HS-5 (cell line): ENCODE measurements at places on chromosomes 7 and 10.

DNA sequence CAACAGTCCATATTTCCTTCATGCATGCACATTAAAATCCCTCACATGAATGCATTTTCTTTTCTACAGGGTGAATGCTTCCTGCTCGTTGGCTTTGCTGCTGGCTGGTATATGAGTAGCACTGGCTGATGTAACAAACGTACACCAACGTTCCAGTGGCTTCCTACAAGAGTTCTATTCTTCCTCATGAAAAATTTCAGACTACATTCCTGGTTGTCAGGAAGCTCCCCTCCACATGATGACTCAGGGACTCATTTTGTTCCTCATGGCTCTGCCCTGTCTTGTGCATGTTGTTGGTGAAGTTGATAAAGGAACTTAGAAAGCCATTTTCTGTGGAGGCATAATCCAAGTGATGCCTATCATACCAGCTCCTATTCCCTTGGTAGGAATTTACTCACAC is 470.7 kb upstream of the KLF6 start:
- no peak for DNase-seq

DNA sequence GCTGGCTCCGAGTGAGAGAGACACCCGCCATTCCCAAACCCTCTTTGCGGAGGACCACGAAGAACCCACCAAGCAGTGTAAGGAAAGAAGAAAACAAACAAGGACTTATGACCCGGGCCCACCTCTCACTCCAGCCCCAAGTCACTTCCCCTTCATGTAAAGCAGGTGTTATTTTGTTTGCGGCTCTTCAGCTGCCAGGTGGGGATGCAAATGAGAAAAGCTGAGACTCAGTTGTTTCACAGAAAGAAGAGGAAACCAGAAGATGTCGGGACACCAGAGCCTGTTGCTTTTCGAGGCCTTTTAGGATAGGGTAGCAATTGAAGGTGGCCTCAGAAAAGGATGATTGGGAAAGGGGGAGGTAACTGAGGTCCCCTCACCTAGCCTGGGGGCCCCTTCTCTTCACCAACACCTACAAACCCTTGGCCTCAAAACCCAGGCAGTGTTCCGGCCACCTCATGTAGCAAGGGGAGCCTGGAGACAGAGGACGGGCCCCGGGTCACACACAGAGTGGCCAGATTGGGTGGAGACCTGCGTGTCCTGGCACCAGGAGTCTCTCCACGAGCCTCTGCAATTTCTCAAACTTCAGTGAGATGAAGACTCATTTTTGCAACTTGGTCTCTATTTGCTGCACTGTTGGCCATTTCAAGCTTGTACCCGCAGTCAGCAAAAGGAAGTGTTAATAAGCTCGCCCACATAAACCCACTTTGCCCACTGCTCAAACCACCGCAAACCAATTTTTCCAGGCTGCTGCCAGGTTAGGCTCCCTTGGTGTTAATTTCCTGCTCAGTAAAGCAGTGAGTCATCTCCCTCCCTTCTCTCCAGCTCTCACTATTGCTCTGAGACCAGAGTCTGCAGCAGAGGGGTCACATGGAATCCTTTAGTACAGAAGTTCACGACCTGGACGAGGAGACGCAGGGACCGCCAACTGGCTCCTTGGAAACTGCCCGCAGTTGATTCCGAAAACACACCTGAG is 45.5 kb downstream of the AOC1 start:
- no peak for DNase-seq

GRCh38 chr7:93736668-93737369 is 153.7 kb downstream of the TFPI2 start:
- DNase-seq = no peak

DNA sequence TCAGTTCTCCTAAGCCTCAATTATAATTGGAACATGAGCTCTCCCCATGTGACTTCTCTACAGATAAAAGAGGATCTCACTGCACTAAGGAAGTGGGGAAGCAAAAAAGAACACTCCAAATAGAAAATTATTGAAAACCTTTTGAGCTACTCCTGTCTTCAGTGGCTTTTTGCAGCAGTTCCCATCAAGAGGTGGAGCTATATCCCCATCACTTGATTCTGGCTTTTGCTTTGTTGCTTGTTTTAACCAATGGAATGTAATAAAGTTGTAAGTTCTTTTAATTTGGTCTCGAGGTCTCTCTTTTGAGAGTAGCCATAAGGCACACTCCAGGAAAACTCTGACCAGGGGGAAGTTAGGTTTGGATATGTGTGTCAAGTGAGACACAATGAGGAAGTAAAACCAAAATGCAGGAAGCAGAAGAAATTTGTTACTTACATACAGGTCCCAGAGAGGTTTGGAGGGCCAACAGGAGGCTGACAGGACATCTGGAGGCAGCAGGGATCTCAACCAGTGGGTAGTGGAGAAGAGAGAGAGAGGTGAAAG is 569.4 kb downstream of the HTR7 start:
- DNase-seq = no peak

- DNase-seq = no peak
These were observed 58.9 kb upstream of the WAPL start for GRCh38 chr10:86580521-86580891.

- no peak for DNase-seq
These were observed 144.2 kb downstream of the SPAG6 start for GRCh38 chr10:22489467-22489866.

GRCh38 chr7:151857412-151857811 is 19.5 kb downstream of the PRKAG2 start:
- DNase-seq = no peak

GRCh38 chr7:100120733-100121036 is 1.3 kb downstream of the CNPY4 start:
- DNase-seq = no peak

- DNase-seq = no peak
These were observed 50.6 kb downstream of the CFTR start for GRCh38 chr7:117530390-117530789.

GRCh38 chr7:26365077-26365900 is 73.6 kb downstream of the SNX10 start:
- DNase-seq = peak; percentile 47

DNA sequence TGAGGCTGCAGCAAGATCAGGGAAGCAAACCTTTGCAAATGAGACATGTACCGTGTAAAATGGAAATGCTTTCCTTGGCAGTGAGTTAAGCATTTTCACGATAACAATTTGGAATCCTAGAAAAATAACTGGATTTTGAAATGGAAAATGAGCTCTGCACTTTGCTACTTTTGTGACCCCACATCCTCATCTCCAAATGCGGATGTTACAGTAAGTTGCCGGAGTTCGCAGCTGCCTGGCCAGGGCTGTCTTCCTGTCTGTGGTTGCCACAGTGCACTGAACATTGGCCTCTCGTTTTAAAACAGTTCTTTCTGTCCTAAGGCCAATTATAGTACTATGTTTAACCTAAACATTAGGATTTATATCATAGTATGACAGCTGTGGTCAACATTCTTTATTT is 136.2 kb upstream of the FZD8 start:
- DNase-seq = no peak

DNA sequence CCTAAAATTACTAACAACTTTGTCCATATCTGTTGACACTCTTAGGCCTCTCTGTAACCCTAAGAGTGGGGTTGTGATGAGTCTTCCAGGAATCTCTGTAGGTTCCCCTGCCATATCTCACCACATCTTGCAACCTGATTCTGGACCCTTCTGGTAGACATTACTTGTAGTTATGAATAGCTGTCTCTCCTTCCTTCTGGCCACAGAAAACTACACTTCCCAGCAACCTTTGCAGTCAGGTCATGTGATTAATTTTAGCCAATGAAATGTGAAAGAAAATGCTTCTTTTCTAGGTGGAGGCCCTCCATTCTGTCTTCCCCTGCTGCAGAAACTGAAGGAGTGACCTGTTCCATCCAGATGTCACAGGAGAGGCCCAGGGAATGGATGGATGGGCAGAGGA is 147.6 kb upstream of the AOAH start:
- DNase-seq = no peak

DNA sequence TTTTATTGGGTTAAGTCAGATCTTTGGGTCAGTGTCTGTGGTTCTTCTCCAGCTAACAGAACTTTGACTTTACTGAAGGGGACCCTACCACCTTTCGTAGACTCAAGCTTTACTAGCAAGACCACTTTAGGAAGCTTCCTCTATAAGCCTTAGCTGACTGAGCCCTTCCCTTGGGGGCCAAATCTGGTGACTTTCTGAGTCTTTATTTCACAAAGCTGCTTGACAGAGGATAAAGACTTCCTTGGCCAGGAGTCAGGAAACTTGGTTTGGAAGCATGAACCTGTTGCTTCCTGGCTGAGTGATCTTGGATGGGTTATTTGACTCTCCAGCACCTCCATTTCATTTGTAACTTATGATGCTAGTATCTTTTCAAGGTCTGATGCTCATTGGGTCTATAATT is 466.7 kb downstream of the TYW1 start:
- DNase-seq = no peak

DNA sequence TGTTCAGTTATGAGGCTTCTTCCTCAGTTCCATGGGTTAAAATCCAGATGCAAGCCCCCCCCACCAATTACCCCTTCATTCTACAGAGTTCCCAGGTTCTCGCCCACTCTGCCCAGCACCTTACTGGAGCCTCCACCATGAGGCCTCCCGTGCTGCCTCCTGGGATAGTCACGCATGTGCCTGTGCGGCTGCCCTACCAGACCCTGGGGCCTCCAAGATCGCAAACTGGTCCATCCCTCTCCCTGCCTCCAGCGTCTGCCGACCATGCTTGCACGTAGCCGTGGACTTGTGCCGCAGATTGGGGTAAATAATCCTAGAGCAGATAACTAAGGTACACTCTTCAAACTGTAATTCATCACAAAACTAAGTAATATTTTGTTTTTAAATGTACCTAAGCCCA is 611.2 kb downstream of the PTPRN2 start:
- no peak for DNase-seq

- DNase-seq = peak; percentile 97
These were observed 35.9 kb downstream of the ACSM6 start for GRCh38 chr10:95229724-95230627.

DNA sequence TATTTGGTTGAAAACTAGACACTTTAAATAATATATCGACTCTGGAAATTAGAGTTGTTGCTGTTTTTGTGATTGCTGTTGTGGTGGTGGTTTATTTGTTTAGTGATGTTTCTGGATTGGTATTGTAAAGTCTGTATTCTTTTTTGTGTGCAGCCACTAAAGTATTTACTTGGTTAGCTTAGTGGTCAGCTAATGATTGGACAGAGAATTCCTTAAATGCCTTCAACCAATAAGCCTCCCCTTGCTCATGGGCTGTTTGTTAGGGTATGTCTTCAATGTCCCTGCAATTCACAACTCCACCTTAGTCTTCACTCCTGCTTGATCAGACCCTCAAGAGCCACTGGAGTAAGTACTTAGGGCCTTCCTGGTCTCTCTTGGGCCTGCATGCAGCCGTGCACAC is 71.0 kb downstream of the PAXIP1 start:
- DNase-seq = no peak

- DNase-seq = no peak
These were observed 723.3 kb upstream of the CELF2 start for GRCh38 chr10:10294184-10294880.

GRCh38 chr7:115332691-115333090 is 410.8 kb downstream of the MDFIC start:
- no peak for DNase-seq

GRCh38 chr10:63700631-63701156 is 179.5 kb downstream of the REEP3 start:
- DNase-seq = no peak

GRCh38 chr10:60312818-60313588 is 76.7 kb downstream of the ANK3 start:
- DNase-seq = peak; percentile 71

GRCh38 chr10:79941585-79942210 is 7.2 kb downstream of the SFTPD start:
- no peak for DNase-seq

DNA sequence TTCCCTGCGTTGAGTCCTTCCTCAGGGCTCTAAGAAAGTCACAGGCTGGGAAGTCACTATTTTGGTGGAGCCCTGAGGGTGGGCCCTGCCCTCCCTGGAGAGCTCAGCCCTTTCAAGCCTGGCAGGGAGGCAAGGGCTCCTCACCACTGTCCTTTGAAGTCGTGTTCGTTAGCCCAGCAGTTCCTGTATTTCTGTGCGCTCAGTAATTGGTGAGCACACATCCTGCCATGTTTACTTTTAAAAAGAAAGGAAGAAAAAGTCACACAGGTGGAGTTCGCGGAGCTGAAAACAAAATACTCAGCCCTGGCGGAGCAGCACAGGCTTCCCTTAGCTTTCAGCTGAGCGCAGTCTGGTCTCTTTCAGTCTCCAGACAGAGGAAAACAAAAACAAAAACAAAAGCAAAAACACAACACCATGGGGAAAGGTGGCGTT is 37.1 kb downstream of the PRKCQ start:
- no peak for DNase-seq

DNA sequence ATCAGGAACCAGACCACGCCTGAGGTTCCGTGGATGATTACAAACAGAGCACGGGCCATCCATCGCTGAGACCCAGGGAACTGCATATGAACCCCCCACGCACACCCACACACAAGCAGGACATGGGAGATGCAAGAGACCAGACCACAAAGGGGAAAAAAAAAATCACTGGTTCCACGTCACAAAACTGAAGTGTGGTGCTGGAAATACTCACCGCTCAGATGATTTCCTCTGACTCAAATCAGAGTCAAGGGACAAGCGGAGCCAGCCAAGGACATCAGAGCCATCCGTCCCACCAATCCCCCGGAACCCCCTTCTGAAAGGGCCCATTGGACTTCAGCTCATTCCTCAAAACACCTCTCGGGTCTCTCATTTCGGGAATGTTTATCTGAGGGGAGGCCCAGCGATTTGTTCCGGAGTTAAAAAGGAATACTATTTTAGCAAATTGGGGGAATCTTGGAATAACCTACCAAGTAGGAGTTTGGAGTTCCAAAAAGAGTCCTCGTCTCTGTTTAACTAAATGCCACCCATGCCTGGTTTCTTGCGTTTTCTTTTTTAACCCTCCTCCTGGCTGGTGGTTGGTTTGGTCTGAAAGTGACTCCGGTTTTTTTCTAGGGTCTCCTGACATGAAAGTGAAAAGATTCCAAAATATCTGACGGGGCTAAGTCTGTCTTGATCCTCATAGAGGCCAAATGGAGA is 15.0 kb downstream of the SNX8 start:
- no peak for DNase-seq

GRCh38 chr10:98295907-98296306 is 27.9 kb upstream of the LOXL4 start:
- DNase-seq = no peak

GRCh38 chr10:22252801-22253579 is 35.2 kb upstream of the EBLN1 start:
- no peak for DNase-seq

- DNase-seq = no peak
These were observed 2.8 kb downstream of the SMO start for GRCh38 chr7:129191272-129191671.

GRCh38 chr10:52956861-52957260 is 184.3 kb upstream of the MBL2 start:
- no peak for DNase-seq
